ENCODE measurements at places on chromosomes 6 and 20.

DNA sequence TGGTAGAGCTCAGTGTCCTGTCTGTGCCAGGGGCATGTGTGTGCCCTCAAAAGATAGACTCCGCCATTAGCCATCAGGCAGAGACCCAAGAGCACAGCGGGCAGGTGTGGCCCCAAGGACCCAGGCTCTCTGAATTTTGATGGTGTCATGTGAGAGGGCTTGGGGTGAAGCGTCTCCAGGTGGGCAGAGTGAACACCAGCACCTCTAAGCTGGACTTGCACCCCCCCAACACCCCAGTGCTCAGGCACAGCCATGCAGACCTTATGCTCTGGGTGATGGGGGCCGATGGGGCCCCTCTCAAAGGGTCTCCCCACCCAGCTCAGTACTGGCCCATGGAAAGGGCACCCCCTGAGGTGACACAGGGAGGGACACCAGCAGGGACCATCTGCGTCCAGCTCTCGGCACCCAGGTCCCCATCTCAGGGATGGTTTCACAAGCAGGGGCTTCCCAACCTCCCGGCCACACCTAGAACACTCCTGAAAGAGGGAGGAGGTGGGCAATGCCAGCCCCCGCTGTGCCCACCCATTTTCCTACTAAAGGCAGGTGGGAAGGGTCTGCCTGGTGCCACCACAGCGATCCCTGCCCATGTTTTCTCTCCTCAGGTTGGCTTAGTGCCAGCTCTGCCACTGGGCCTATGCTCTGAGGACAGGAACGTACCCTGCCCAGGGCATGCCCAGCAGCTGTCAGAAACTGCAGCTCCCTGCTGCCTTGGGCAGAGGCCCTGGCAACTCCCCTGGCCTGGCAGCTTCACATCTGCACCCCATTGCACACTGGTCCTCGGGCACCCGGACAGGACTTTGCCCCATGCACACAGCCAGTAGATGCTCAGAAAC is 3.5 kb downstream of the CST7 start:
- no peak for DNase-seq

DNA sequence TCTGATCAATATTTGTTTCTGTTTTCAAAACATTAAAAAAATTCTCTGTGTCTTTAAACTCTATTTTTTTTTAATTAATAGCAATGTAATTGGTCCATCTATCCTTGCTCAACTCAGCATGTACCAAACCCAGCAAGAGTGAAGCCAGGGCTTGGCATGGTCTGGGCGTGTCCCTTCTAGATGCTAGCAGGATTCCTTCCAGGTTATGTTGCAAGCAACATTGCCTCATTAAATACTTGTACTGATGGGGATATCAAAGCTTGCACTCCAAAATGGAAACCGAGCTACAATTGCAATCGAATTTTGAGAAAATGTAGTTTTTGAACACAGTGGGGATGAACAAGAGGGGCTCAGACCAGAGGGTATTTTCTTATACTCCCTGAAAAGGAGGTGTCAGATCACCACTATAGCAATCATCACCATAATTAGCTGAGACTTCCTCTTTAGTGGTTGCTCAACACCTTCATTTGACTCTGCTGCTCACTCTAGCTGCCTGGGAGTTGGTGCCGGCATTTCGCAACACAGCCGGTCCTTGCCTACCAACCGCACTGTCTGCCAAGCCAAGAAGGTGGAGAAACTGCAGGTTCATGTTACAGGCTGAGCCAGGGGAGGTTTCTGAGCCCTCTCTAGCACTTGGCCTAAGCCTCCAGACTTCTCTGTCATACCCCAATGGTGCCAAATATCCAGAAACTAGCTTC is 67.8 kb upstream of the RALGAPA2 start:
- DNase-seq = peak; percentile 12

- no peak for DNase-seq
Observed at GRCh38 chr20:58638467-58639181, 12.5 kb upstream of the STX16 start.

GRCh38 chr6:5181510-5182317 is 79.0 kb downstream of the LYRM4 start:
- DNase-seq = no peak

- DNase-seq = no peak
Observed at GRCh38 chr6:105300090-105300489, 102.8 kb downstream of the PREP start.

GRCh38 chr6:134111062-134111677 is 58.7 kb upstream of the SLC2A12 start:
- peak; percentile 70 for DNase-seq

DNA sequence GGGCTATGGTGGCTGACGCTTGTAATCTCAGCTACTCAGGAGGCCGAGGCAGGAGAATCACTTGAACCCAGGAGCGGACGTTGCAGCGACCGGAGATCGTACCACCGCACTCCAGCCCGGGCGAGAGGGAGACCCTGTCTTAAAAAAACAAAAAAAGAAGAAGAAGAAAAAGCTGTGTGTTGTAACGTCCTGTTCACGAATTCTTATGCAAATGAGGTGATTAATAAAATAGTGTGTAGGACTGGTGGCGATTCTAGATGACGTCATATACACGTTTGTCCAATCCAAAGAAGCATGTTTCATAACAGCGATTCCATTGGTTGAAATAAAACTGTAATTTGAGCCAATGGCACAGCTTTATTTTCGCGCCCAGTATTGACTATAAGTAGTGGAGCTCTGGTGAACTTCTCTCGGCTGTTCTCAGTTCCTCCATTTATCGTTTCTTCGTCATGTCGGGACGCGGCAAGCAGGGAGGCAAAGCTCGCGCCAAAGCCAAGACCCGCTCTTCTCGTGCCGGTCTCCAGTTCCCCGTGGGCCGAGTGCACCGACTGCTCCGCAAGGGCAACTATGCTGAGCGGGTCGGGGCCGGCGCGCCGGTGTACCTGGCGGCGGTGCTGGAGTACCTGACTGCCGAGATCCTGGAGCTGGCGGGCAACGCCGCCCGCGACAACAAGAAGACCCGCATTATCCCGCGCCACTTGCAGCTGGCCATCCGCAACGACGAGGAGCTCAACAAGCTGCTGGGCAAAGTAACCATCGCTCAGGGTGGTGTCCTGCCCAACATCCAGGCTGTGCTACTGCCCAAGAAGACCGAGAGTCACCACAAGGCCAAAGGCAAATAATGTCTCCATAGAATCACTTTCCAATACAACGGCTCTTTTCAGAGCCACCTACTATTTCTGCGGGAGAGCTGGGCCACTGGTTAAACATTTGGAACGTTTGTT is 47.0 kb downstream of the OR2B2 start:
- no peak for DNase-seq

GRCh38 chr6:110628330-110628729 is 151.9 kb upstream of the SLC22A16 start:
- DNase-seq = no peak

- no peak for DNase-seq
Observed at GRCh38 chr20:24812373-24812772, 136.7 kb upstream of the CST7 start.

GRCh38 chr6:49110916-49111315 is 352.1 kb downstream of the MMUT start:
- no peak for DNase-seq

DNA sequence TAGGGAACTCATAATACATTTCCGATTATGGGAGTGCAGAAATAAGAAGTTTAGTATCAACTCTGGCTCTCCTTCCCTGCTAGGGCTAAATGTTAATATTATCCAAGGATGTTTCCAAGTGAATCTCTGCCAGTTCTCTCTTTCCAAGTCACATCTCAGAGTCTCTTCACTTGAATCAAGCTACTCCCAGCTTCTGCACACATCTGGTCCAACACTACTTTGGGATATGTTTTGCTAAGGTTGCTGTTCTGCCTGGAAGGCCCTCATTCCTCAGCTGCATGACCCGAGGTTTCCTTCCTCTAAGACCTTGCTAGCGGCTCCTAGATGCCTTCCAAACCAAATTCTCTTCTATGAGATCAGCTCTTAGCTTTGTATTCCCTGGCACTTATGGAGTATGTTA is 331.8 kb downstream of the GJA1 start:
- DNase-seq = no peak

Data from urothelium cell line (cell line).